Nucleus accumbens (tissue), 56 donors: ENCODE measurements at places on chromosomes 7 and 10.

- no peak for DNase-seq
These were observed 2.7 kb upstream of the MUC17 start for GRCh38 chr7:101017064-101017777.

GRCh38 chr7:22574754-22575520 is 74.9 kb upstream of the STEAP1B start:
- DNase-seq, result no peak

GRCh38 chr10:131816941-131817700 is 83.7 kb upstream of the PPP2R2D start:
- DNase-seq, result no peak

DNA sequence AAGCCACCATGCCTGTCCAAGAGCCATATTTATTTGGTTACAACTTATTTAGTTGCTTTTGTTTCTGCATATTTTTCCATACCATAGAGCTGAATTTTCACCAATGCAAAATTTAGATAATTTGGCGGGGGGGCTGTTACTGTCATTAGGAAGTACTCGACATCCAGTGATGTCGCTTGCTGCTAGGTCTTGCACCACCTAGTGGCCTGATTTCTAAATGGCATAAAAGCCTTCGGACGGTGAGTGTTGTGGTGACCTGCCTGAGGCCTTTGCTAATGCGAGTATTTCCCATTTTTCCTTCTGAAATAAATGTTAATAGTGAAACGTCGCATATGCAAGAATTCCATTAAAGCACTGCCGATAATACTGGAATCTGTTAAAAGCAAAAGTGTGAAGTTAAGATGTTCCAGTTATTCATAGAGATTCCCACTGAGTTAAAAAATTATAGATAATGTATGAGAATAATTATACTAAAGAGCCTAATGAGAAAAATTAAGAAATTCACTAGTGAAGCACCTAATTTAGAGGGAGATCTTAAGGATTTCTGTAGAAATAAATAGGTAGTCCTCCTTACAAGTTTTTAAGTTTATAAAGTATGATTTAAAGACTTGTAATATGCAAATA is 86.1 kb upstream of the DNAJB6 start:
- no peak for DNase-seq

DNA sequence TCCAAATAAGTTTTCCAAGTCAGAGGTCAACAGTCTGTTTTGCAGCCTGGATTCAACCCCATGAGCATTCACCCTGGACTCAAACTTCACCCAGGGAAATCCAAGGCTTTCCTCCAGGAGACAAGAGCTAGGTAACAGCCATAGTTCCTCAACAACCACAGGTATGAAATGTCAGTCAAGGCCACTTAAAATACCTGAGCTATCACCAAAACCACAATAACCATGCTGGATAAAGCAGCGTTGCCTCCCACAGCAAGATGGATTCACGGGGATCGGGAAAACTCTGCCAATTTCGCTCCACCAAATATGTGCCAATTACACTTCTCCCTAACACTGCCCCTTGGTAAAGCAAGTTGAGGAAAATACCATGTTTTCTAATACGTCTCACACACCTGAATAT is 444.1 kb upstream of the KLF6 start:
- no peak for DNase-seq

- no peak for DNase-seq
These were observed 578.5 kb downstream of the SH2D4B start for GRCh38 chr10:81116201-81116600.

DNA sequence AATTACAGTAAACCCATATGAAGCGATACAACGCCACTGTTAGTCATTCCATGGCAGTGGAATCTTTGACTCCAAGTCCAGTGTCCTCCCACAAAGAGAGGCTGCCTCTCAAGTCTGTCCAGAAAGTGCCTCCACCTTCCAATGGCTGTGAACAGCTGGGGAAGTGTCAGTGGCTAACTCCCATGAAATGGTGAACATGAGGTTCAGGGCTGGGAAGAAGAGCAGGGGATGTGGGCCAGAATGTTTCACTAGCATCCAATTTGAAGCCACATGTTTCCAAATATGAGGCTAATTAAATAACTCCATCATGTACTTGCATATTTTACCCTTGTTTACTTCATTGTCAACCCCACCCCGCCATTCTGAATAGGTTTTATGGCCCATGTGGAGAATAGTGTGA is 53.1 kb upstream of the CHST15 start:
- no peak for DNase-seq

DNA sequence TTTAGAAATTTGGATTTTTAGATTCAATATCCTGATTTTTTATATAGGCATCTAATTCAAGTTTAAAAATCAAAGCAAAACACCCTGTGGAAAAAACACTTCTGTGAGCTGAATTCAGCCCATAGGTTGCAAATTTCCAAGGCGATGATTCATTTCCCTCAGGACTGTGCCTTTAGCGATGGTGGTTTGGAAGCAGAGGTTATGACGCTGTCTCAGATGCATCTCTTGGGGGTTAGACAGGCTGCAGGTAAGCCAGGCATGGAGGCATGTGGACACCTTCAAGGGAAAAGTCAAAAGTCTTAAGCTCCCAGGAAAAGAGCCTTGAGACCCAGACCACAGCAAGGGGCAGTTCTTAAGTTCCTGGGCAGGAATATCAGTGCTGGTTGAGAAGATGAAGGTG is 9.5 kb upstream of the FRA10AC1 start:
- DNase-seq, result no peak

DNA sequence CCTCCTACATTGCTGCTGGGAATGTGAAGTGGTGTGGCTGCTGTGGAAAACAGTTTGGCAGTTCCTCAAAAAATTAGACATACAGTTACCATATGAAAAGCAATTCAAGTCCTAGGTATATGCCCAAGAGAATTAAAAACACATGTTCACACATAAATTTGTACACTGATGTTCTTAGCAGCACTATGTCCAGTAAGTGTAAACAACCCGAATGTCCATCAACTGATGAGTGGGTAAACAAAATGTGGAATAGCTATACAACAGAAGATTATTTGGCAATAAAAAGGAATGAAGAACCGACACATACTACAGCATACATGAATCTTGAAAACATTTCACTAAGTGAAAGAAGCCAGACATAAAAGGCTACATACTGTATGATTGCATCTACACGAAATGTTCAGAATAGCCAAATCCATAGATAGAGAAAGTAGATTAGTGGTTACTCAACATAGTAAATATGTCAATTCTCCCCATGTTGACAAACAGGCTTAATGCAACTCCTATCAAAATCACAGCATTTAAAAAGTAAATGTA is 17.2 kb downstream of the CEP41 start:
- no peak for DNase-seq
